WTC11 (cell line): ENCODE measurements at places on chromosomes 16 and 17. TPM values are rescaled to one million over a fixed set of nuclear protein-coding genes. Genes with fewer than 3 reads are reported as not detected.

GRCh38 chr16:56451753-56452689, 667 bp downstream of the OGFOD1 start:
- H3K36me3 ChIP-seq: peaks cover 38% of the 10 kb centered on the region
- H3K27ac ChIP-seq: peak overlapping the region; percentile 95
- DNase-seq: no peak
- H3K27me3 ChIP-seq: no peaks in the 10 kb centered on the region
- peaks cover 20% of the 10 kb centered on the region for H3K4me1 ChIP-seq
- H3K4me3 ChIP-seq: peak overlapping the region; percentile 97

DNA sequence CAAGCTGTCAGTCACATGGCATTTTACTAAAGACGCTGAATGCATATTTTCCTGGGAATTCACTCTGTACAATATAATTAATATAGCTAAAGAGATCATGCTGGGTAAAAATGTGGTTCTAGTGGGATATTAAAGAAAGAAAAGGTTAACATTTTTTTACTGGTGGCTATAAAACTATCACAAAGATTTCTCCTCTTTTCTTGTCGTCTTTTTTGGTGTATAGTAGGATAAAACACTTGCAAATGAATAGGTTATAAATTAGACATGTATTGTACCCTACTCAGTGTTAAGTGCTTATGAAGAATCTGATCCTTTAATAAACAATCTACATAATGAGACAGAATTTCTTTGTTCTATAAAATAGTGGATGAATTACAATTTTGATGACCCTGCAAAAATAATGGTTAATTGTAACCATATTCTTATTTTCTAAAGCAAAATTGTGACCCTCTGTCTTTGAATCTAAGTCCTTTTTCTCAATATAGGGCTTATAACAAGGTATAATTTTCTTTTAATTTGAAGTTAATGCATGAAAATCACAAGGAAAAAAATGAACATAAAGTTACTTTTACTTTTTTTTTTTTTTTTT, 1540.4 kb upstream of the GOT2 start:
- H3K36me3 ChIP-seq: no peaks in the 10 kb centered on the region
- H3K27me3 ChIP-seq: no peaks in the 10 kb centered on the region
- H3K4me3 ChIP-seq: no peak overlapping the region
- no peak for DNase-seq

DNA sequence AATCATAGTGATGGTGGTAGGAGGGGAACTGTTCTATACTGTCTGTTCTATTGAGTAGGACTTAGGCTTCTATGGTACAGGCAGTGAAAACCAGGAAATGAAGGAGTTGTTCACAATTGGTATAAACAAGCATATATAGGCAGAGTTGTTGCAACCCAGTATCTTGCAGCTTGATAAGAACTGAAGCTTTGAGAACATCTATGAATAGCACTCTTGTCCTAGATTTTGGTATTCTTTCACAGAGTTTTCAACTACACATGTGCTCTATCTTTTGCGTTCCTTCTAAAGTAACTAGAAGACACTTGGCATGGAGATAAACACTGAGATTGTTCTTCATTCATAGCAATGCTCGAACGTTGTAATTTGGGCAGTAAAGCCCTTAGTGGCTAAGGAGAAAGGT, 91.8 kb downstream of the KCNJ2 start:
- no peak overlapping the region for H3K4me3 ChIP-seq
- no peak overlapping the region for H3K27ac ChIP-seq
- no peaks in the 10 kb centered on the region for H3K36me3 ChIP-seq
- DNase-seq: no peak
- no peaks in the 10 kb centered on the region for H3K27me3 ChIP-seq
- H3K4me1 ChIP-seq: no peaks in the 10 kb centered on the region

GRCh38 chr17:18025945-18026776, 12.8 kb downstream of the ATPAF2 start:
- H3K36me3 ChIP-seq: no peaks in the 10 kb centered on the region
- no peaks in the 10 kb centered on the region for H3K4me1 ChIP-seq
- no peak for DNase-seq
- H3K27ac ChIP-seq: no peak overlapping the region
- no peaks in the 10 kb centered on the region for H3K27me3 ChIP-seq
- H3K4me3 ChIP-seq: no peak overlapping the region

DNA sequence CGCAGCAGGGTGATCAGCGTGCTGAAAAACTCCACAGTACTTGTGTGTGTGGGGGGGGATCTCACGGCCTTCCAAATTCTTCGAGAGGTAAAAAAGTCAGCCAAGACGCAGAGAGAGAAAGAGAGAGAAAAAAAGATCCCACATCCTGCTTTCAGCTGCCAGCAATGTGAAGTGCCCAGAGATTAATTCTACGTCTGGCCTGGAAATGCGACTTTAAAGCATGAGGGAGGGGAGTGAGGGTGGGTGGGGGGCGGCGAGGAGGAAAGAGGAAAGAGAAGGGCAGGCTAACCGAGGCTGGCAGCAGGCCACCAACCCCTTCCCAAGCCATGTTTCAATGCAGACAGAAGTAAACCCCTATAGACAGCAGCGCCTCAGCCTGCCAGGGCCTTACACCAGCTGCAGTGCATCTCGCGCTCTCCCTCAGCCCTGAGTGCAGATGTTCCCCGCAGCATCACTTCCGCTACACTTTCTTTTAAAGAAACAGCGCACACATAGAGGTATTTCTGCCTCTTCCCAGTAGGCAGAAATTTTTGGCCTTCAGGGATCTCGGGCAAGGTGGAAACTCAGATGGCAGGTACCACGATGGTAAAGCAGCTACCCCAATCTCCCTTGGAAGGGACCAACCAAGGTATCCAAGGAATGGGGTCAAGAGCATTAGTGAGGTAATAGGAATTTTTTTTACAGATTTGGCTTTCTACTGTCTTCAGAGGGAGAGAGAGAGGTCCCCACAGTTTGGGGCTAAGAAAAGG, 87.8 kb downstream of the SMG6 start:
- peaks cover 5% of the 10 kb centered on the region for H3K36me3 ChIP-seq
- peak overlapping the region; percentile 25; the same call in 1 of the 2 replicates for H3K4me3 ChIP-seq
- H3K27me3 ChIP-seq: no peaks in the 10 kb centered on the region

DNA sequence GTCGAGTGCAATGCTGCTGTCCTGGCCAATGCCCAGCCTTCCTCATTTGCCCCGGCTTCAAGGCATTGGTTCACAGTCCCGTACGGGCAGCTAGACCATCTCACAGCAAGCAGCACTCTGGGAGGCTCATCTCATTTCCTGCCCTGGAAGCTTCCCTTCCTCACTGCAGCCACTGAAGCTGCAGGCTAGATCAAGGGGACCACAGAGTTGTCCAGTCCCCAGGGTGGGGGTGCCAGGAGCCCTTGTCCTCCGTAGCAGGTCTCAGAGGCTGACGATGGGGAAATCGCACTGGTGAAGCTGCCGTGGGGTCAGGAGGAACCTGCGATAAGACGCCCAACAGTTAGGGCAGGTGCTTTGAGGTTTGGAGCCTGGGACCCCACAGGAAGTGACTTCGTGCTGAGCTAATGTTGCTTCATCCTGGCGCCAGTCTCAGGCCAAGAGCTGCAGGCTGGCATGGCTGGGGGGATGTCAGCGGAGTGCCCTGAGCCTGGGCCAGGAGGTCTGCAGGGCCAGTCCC, at the start of gene SPNS3:
TSS of gene SPNS3 (plus strand) at position 426 of the 517 bp plus-strand sequence. CDS start at position 454, 28 bp downstream.
- H3K27ac ChIP-seq: no peak within 1 kb of the TSS
- no peak within 1 kb of the TSS for H3K4me3 ChIP-seq
- H3K36me3 ChIP-seq: no peaks in the 10 kb centered on the region
- no peak for DNase-seq
- no peaks in the 10 kb centered on the region; the same call in 1 of the 2 replicates for H3K27me3 ChIP-seq

DNA sequence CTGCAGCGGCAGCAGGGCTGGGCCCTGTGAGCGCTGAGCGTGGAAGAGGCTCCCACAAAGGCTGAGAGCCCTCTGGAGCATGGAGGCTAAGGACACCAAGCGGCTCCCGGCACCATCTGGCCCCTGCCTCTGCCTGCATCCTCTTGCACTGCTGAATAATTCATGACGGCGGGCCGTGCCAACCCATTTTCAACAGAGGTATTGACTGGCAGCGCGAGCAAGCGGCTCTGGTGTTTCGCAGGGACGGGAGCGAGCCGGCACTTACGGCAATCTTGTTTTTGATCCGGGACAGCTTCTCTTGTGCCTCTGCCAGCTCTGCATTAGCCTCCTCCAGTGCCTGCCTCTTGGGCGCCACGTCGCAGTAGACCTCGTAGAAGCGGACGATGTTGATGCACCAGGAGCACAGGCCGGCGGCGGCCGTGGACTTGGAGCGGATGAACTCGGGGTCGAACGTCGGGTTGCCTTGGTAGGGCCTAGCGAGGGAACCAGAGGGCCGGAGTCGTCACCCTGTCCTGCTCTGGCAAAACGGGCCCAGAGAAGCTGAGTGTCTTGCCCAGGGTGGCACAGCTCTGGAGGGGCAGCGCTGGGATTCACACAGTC, 80.4 kb downstream of the PGS1 start:
- no peaks in the 10 kb centered on the region for H3K4me1 ChIP-seq
- H3K4me3 ChIP-seq: no peak overlapping the region
- no peak overlapping the region for H3K27ac ChIP-seq
- no peaks in the 10 kb centered on the region for H3K27me3 ChIP-seq

- H3K36me3 ChIP-seq: peaks cover 22% of the 10 kb centered on the region
- no peak overlapping the region for H3K4me3 ChIP-seq
- H3K27me3 ChIP-seq: no peaks in the 10 kb centered on the region
- H3K27ac ChIP-seq: no peak overlapping the region
These were observed 17.9 kb downstream of the RAD51D start for GRCh38 chr17:35101725-35102124.

- no peak overlapping the region for H3K4me3 ChIP-seq
- peaks cover 2% of the 10 kb centered on the region; the same call in 1 of the 2 replicates for H3K27me3 ChIP-seq
- no peaks in the 10 kb centered on the region for H3K36me3 ChIP-seq
These were observed 40.9 kb downstream of the TMEM235 start for GRCh38 chr17:78272181-78272913.

DNA sequence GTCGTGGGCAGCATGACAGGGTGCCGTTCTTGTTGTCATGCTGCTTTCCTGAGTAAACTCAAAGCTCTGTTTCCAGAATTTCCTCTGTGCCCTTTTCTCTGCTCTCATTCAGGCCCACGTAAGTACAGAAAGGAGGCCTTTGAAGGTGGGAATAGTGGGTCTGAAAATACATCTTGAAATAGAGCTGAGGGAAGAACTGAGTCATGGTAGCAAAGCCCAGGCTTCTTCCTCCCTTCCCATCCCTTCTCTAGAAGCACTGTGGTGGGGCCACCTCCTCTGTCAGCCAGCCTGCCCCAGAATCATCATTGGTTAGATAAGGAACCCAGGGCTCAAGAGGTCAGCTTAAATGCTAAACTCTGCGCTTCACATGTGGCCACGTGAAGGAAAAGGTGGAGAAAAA, 9.4 kb downstream of the CTRL start:
- H3K36me3 ChIP-seq: no peaks in the 10 kb centered on the region; the same call in 1 of the 2 replicates
- H3K4me1 ChIP-seq: peaks cover 28% of the 10 kb centered on the region
- no peaks in the 10 kb centered on the region; the same call in 1 of the 2 replicates for H3K27me3 ChIP-seq
- no peak for DNase-seq
- no peak overlapping the region for H3K4me3 ChIP-seq

DNA sequence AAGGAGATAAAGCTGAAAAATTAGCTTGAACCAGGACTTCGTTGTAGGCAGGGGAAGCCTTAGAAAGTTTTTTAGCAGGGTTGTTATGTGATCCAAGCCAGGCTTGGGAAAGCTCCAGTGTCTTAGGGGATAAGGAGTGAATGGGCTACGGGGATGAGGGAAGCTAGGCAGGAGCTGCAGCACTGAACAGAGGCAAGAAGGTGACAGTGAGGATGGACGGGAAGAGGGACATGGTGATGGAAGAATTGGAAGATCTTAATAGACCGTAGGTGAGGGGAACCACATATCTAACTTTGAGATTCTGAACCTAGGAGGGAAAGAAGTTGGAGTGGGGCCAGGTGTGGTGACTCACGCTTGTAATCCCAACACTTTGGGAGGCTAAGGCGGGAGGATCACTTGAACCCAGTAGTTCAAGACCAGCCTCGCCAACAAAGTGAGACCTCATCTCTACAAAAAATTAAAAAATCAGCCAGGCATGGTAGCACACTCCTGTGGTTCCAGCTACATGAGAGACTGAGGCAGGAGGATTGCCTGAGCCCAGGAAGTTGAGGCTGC, 3.2 kb downstream of the RHBDL3 start:
- no peak overlapping the region for H3K4me3 ChIP-seq
- H3K27ac ChIP-seq: no peak overlapping the region
- no peak for DNase-seq
- H3K36me3 ChIP-seq: no peaks in the 10 kb centered on the region

DNA sequence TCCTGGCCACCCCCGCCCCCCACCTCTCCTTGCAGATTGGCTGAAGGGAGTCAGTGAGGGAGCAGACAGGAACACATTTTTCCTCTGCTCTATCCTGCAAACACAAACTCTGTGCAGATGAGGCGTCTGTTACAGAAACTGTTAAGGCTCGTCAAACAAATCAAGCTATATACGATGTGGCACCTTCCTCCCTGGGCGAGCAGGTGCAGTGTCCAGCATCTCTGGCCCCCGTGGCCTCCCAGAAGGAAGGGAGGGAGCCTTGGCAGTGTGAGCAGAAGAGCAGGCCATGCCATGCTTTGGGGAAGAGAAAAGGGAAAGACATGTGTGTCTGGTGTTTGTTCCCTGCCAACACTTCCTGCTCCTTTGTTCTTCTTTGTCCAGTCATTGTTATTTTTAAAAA, 267.8 kb downstream of the UTP18 start:
- no peaks in the 10 kb centered on the region for H3K4me1 ChIP-seq
- no peak overlapping the region for H3K4me3 ChIP-seq
- no peak for DNase-seq

DNA sequence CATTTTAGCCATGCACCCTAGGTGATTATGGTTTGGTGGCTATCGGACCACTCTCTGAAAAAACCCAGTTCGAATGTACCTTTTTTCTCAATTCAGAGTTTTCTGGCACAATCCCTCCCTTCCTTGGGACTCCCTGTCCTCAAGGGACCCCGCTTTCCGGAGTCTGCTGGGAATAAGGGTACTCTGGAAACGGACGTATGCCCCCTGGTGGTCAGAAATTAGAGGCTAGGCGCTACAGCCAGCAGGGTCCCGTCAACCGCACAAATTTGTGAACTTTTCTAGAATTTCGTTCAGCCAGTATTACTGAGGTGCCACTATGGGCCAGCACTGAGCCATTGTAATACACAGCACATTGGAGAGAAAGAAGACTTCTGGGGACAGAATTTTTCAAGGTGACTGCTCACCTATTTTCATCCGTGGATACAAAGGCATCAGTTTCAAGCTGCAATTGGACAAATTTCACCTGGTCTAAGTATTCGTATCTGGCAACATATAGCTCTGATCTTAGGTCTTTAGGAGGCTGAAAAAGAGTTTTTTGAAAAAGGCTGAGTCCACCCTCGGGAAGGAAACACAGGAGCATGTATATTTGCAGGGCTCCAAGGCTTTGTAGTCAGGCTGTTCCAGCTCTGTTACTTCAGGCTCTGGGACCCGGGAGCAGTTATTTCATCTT, 27.1 kb upstream of the CRYBA1 start:
- no peak overlapping the region for H3K4me3 ChIP-seq
- peaks cover 6% of the 10 kb centered on the region for H3K4me1 ChIP-seq
- H3K27ac ChIP-seq: no peak overlapping the region
- DNase-seq: peak; percentile 89

- H3K4me3 ChIP-seq: peak overlapping the region; percentile 87
- H3K36me3 ChIP-seq: no peaks in the 10 kb centered on the region
- DNase-seq: peak; percentile 85
- H3K27me3 ChIP-seq: peaks cover 4% of the 10 kb centered on the region
- H3K4me1 ChIP-seq: peaks cover 43% of the 10 kb centered on the region
These were observed 25.5 kb upstream of the RFFL start for GRCh38 chr17:35088881-35089585.

MMP28 gene
- 0.22 TPM in 1 of 3 replicates, not detected in the others for total RNA-seq

POLDIP2 gene
- total RNA-seq: 79.2 to 85.4 TPM (median 79.7 TPM) in 3 replicates

HAS3 gene
- total RNA-seq: 54.4 to 66.9 TPM (median 56.0 TPM) in 3 replicates

PSKH1 gene
- total RNA-seq: 29.0 to 32.6 TPM (median 31.6 TPM) in 3 replicates

KCNJ2 gene
- total RNA-seq: 1.1 to 1.6 TPM (median 1.3 TPM) in 3 replicates
